Fibroblast of pulmonary artery (primary cell): ENCODE measurements at places on chromosomes 6 and 20.

DNA sequence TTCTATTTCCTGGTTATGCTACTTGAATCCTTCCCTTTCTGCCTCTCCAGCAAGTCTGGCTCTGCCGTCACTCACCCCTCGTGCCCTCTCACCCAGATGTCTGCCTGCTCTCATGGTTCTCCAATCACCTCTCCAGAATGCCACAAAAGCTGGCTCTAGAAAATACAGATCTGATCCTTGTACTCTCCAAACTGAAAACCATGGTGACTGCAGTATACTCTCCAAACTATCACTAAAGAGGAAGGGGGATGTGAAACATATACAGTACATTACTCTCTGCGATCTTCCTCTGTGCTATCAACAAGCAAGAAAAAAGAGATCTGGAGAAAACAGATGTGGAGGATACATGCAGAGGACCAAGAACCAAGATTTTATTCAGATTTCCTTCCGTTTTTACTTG, 91.1 kb downstream of the ATXN1 start:
- DNase-seq = no peak

- DNase-seq = no peak
Measured at GRCh38 chr20:62650551-62651284, 8.4 kb downstream of the SLCO4A1 start.

- DNase-seq = peak; percentile 49
Measured at GRCh38 chr20:31587545-31588389, 17.3 kb upstream of the ID1 start.

DNA sequence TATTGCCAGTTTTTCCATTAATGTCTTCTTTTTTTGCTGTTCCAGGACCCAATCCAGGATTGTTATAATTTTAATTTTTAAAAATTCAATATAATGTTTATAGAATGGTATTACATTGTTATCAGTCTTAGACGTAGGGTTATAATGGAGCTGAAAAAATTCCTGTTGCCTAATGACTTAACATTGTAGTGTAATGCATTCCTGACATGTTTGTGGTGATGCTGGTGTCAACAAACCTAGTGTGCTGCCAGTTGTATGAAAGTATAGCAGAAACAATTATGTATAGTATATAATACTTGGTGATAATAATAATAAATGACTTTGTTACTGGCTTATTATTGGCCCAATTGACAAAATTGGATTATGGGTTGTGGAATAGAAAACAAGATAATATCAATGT, 30.4 kb downstream of the KIZ start:
- peak; percentile 74 for DNase-seq

DNA sequence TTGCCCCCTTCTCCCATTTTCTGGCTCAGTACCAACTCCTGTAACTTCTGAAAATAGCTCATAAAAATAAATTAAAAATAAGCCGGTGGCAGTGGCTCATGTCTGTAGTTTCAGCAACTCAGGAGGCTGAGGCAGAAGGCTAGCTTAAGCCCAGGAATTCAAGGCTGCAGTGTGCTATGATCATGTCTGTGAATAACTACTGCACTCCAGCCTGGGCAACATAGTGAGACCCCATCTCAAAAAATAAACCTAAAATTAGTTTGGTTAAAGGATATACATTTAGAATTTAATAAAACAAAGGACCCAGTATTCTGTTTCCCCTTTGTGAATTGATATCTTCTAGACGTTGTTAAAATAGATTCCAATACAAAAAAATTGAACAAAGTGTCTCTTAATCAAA, 10.5 kb downstream of the PRDM13 start:
- no peak for DNase-seq

GRCh38 chr6:170523256-170524171, 29.6 kb downstream of the PSMB1 start:
- DNase-seq = no peak

- no peak for DNase-seq
Measured at GRCh38 chr6:69985180-69985579, 118.8 kb downstream of the COL19A1 start.

- DNase-seq = peak; percentile 73
Measured at GRCh38 chr6:21109391-21110178, 484.0 kb upstream of the SOX4 start.

DNA sequence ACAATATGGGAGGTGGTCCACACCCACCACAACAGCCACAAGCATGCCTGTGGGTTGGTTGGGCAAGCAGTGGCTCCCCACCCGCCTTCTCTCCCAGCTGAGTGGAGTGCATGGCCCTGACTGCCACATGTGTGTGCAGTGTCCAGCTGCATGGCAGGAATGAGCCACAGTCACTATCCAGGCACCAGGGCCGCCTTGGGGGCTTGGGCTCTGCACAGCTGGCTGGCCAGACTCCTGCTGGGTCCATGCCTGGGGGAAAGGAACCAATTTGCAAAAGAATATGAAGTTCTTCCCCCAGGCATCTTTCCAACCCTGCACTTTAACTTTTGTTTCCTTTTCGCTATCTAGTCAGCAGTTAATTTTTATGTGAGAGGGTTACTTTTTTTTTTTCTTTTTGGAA, 11.6 kb upstream of the ASCC3 start:
- DNase-seq = no peak

DNA sequence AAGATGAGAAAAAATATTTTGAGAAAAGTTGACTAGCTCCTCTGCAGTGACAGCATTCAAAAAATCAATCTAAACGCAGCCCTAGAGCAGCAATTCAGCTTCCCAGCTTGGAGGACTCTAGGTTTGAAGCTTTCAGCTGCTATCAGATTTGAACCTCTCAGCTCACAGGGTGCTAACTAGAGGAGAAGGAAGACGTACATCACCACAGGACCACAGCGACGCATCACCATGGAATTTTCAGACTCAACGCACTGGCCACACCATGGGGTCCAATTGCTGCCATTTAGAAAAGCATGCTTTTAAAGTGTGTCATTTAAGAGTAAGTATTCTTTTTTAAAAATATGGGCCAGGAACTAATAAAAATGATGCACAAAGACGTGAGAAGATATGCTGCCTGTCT, 45.0 kb upstream of the FUCA2 start:
- DNase-seq = peak; percentile 44

DNA sequence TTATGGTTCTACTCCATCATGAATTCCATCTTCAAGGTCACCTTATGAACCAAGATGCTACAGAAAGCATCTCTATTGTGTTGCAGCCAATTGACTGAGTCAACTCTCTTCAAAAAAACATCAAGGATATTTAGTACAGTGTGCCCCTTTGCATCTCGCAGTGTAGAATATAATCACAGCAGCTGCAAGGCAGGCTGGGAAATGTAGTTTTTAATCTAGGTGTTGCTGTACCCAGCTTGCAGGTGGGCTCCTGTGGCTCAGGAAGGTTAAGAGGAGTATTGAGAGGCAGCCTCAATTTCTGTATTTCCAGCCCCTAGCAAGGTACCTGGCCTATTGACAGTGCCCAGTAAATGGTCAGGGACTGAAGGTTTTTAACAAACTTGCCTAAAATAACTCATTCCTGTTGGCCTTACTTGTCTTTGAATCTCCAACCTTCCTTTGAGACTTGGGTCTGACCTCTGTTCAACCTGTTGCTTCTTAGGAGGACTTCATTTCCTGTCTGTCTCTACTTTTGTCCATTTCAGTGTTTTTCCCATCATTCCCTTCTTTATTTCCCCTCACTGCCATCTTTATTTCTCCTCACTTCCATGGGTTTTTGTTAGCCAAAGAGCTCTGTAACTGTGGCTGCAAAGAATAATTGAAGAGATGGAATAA, 150.5 kb downstream of the DNAH8 start:
- DNase-seq = no peak

- no peak for DNase-seq
Measured at GRCh38 chr20:10398834-10399369, 35.1 kb downstream of the MKKS start.

DNA sequence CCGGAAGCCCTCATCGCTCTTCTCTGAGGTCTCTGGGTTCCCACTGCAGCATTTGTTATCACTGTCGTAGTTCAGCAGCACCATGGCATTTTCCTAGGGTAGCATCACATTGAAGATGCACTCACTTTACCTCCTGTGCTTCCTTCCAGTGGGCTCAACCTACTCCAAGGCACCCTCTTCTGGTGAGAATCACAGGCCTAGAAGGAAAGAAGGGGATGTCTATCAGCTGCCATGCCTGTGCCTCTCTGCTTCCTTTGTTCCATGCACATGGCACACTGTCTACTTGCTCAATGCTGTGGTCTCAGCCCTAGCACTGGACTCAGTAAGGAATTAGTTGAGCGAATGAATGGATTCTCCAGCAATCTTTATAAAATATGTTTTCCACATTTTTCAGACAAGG, 22.6 kb downstream of the CST4 start:
- DNase-seq = peak; percentile 31

DNA sequence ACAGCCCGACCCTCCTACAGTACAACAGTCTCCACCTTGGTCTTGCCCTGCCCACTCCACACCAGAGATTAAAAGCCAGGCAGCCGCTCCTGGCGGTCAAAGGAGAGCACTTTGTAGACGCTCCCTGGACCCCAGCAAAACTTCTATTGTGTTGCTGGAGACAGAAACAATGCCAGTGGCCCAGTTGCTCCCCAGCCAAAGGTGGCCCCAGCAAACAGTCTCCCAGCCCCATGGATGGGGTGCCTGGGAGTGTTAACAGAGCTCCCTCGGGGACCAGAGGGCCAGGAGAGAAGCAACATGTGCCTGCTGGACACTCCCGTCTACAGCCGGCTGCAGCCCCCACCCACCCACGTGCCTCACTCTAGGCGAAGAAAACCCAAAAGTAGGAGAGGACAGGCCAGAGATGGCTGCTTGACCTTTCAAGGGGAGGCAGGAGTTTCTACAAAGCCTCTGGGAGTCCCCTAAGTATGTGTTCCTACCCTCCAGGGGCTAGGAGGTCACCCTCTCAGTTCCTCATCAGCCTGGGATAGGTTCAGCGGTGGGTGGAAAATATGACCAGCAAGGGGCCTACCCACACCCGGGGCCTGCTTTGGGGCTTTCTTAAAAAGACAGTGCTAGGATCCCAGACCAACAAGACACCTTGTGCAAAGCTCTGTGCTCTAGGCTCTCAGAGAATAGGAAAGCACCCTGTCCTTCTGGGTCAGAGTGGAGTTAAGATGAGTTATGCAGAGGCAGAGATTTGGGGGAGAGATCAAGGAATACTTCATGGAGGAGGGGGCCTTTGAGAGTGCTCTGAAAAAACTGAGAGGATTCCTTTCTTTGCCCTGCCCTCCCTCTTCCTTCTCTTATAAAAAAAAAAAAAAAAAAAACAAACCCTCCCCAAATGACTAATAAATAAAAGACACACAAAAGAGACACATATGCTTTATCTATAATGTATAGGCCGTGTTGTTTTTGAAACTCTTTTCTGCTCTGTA, 19.0 kb upstream of the PREX1 start:
- peak; percentile 71 for DNase-seq

- DNase-seq = peak; percentile 49
Measured at GRCh38 chr6:82818727-82819126, 246.9 kb downstream of the UBE3D start.

- DNase-seq = no peak
Measured at GRCh38 chr6:170034294-170034693, 256.6 kb downstream of the DLL1 start.

DNA sequence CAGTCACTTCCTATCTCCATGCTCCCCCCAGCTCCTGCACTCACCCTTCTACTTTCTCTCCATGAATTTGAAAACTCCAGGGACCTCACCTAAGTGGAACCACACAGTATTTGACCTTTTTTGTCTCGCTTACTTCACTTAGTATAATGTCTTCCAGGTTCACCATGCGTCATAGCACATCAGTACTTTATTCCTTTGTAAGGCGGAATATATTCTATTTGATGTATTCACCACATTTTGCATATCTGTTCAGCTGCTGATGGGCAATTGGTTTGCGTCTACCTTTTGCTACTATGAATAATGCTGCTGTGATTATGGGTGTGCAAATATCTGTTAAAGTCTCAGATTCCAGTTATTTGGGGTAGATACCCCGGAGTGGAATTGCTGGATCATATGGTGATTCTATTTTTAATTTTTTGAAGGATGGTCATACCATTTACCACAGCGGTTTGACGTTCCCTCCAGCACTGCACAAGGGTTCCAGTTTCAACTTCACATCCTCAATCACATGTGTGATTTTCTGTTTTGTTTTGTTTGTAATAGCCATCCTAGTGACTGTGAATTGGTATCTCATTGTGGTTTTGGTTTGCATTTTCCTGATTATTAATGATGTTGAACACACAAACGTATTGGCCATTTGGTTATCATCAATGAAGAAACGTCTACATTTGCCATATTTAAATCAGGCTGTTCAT, 20.3 kb upstream of the SYNDIG1 start:
- DNase-seq = no peak

- DNase-seq = no peak
Measured at GRCh38 chr6:33082702-33083101, 6.9 kb downstream of the HLA-DPB1 start.

DNA sequence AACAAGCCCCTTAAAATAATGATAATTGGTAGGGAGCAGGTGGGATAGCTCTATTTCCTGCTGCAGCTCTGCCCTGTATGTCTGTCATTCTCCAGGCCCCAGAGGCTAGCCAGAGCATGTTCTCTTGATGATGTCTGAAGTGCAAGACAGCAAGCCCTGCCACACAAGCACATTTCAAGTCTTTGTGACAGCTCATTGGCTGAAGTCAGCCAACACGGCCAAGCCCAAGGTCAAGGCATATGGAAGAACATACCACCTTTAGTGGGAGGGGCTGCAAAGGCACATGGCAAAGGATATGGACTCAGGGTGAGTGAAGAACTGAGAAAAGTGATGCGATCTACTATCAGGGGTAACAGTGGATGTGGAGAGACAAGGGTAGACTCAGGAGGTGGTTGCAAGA, 116.1 kb downstream of the PRND start:
- DNase-seq = no peak

DNA sequence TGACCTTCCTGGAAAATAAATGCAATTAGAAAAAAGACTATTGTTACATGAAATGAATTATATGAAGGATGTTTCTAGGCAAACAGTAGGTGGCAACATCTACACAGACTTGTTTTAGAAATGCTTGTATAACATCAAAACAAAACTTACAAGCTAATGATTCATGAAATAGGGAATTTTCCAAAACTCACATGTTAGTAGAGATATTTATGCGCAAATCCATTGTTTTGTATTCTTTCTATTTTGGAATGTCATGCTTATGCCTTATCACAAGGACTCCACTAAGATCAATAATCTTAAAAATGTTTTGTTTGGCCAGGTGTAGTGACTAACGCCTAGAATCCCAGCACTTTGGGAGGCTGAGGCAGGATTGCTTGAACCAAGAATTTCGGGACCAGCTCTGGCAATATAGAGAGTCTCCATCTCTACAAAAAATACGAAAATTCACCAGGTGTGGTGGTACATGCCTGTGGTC, 32.3 kb upstream of the LGSN start:
- peak; percentile 81 for DNase-seq
